ENCODE measurements at places on chromosomes 2 and 18.

- no peak for DNase-seq
These were observed 45.1 kb downstream of the SLC9A4 start for GRCh38 chr2:102518170-102518569.

DNA sequence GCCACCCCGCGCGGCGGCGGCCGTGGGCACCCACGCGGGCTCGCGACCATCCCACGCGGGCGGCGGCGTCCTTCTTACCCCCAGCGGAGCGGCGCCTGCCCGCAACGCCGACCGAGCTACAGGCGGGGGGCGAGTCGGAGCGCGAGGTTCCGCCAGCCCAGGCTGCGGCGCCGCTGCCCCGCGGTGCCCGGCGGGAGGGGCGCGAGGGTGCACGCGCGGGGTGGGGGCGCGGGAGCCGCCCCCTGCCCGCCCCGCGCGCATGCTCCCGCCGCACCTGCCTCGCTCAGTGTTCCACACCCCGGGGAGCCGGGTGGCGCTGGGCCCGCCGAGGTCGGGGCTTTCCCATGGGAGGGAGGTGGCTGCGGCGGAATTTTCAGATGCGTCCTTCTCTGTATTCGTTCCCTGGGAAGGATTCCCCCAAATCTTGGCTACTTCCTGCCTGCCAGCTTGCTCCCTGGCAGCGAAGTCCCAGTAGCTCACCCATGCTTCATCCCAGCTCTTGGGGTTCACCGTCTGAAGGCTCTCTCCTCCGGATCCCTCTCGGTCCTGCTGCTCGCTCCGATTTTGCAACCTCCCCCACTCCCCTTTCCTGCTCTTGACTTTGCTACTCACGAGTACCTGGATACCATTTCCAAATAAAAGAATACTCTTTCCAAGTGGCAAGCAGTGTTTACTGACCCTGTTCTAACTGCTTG is at the start of gene L3MBTL4:
Gene L3MBTL4, minus strand, starts transcription at position 189 of the 695 bp plus-strand sequence. CDS start 103,286 bp downstream, outside the sequence.
- no peak for DNase-seq

DNA sequence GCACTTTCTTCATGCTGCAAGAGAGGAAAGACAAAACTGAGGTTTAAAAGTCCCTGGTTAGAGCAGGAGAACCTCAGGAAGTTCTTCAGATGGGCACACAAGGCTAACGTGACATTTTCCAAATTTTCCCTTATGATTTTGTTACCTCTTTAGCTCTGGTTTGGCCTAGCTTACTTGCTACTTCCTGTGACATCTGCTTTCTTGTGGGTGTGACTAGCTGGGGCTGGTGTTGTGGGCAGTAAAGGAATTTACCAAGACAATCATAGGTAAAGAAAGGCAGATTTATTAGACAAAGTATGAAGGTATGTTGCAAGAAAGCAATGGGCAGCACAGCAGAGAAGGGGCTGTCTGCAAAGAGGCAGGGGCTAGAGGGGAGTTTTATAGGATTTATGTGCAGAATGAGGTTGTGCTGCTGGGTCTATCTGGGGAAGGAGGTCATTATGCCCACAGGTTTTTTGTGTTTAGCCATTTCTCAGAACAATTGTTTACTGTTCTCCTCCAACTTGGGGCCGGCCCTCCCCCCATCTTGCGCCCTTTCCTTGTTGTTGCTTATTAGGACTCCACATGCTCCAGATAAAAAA is 6.7 kb upstream of the TNP1 start:
- DNase-seq, result no peak

DNA sequence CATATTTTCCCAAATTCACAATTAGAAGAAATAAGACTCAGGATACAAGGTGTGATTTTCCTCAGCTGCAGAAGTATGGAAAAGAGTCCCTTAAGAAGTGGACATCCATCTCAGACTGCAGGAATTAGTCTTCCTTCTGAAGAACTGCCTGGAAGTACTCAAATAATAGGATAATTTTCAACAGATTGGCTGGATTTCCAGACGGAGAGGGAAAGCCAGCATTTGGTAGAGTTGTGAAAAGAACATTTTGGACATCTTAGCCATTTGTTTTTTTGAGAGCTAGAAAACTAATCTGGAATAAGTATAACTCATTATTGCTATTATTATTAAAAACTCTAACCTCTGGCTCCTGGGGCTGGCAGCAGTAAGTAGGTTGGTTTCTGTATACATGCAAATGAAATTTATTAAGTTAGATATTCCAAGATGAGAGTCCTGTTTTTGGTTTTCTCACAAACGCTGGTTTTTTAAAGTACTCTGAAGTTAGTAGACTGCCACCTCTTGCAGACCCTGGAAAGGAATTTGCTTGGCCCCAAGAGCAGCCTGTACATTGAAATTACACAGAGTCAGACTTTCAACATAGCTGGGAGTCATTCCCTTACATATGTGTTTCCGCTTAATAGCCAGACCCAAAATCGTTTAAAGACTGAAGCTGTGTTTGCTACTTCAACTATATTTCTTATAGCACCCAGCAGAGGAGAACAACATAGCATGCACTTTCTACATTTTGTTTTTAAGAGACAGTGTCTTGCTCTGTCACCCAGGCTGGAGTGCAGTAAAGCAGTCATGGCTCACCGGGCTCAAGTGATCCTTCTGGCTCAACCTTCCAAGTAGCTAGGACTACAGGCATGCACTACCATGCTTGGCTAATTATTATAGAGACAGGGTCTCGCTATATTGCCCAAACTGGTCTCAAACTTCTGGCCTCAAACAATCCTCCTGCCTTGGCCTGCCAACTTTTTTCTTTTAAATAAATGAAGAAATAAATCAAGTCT is 142.4 kb downstream of the THADA start:
- no peak for DNase-seq

DNA sequence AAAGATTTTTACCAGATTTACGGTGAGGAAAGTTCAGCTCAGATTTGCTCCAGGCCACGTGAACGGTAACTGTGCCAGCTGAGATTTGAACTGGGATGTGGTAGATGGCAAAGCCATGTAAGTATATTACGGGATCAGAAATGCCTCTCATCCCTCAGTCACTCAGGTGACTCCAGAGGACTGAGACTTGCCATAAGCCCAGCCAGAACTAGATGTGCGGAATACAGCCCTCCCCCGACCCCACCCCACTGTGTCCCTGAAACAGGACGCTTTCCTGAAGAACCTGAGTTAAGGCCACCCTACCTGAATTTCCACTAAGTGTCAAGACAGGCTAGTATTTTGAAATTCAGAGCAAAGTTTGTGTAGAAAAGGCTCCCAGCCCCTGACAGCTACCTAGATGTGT is 1.3 kb upstream of the FHL2 start:
- DNase-seq, result no peak

DNA sequence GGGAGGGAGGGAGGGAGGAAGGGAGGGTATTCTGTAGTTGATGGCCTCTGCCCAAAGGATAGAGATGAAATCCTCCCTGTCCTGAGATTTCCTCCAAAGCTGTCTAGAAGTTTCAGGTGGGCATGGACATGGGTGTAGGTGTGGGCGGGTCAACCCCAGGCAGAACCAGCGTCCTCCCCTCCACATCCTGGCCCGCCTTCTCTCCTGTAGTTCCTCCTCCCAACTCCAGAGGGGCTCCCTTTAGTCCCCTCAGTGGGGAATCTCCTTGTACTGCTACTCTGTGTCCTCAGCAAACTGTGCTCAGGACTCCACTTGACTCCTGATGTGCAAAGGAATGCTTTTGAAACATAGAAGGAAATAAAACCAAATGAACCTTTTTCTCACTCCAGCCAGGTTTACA is 88.1 kb downstream of the MRPS9 start:
- DNase-seq, result no peak

DNA sequence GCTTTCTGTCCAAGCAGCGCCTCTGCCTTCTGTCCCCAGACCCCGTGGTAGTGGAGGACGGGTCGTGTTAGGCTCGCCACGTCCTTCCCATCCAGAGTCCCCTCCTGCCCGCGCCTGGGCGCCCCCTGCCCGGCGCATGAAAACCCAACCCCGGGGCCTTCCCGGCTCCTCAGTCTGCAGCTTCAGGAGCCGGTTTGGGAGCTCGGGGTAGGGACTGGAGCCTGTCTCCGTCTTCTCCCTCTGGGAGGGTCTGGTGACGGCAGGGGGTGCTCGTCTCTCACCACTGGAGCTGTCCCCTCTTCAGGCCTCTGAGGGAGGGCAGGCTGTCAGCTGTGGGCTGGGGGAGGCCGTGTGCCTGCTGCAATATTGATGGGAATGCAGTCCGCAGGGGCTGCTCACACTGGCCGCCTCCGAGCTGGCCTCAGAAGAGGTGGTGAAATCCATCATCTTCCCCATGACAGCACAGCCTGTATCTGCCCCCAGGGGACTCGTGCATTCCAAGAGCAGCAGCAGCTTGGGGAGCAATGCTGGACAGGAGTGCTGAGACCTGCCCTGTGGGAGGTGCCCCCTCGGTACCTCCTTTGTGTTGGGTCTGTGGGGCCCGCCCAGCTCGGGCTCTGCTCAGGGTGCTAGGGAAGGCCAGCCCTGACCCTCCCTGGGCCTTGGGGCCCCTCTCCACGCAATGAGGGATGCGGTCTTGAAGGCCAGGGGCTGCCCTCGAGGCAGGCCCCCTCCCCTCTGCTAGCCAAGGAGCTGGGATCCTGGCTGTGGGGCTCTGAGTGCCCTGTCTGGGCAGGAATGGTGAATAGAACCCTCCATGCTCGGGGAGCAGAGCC is 17.8 kb upstream of the KLHL30 start:
- DNase-seq, result no peak

- DNase-seq, result no peak
These were observed 1.0 kb downstream of the ZDBF2 start for GRCh38 chr2:206275312-206276055.

DNA sequence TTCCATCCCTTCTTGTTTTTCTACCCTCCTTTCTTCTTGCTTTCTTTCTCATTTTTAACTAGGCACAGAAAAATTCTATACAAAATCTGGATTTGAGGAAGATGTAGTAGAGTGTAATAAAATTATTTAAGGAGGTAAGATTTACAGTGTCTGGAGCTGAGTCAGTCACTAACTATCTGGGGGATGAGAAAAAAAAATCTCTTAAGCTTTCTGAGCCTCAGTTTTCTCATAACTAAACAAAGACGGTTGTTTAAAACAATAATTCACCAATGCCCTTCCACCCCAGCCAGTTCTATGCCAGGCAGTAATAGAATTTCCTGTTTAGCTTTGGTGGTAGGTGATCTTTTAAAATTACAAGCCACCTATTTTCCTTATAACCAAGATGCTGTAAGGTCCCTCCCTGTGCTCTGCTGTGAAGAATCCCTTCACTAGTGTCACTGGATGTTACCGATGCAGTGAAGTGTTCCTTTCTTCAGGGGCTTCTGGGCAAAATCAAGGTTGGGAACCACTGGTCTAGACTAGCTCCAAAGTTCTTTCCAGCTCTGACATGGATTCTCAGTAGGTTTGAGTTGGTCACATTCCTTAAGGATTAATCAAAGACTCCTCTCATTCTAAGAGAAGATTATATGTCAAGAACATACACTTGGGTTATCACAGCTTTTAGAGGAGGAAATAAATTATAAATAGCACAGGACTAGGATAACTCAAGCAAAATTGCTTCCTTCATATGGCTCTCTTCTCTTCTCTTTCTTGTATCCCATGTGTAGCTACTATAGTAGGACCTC is 289.0 kb downstream of the CDH2 start:
- DNase-seq, result no peak

All from A673 (cell line).